H7 (cell line): ENCODE measurements at places on chromosomes 5 and 9. TPM values are rescaled to one million over a fixed set of nuclear protein-coding genes. Genes with fewer than 3 reads are reported as not detected.
A peak's percentile ranks its signal among the peaks of the same experiment; 100 is the strongest.

PPP1R26 gene
- 40.8 and 58.8 TPM in 2 replicates for total RNA-seq

DOCK8 gene
- total RNA-seq = 0.41 and 0.80 TPM in 2 replicates

SCGB3A2 gene
- 42.0 and 51.2 TPM in 2 replicates for total RNA-seq

MARCHF11 gene
- total RNA-seq = 1.8 and 2.1 TPM in 2 replicates

CBY3 gene
- total RNA-seq = 0.44 TPM in 1 of 2 replicates, not detected in the other

- no peak for DNase-seq
Measured at GRCh38 chr5:126965061-126965475, 65.3 kb downstream of the MARCHF3 start.

GRCh38 chr5:125085797-125086505 is 339.5 kb upstream of the ZNF608 start:
- no peak for DNase-seq

- DNase-seq = no peak
Measured at GRCh38 chr5:71482132-71482531, 26.7 kb downstream of the BDP1 start.

DNA sequence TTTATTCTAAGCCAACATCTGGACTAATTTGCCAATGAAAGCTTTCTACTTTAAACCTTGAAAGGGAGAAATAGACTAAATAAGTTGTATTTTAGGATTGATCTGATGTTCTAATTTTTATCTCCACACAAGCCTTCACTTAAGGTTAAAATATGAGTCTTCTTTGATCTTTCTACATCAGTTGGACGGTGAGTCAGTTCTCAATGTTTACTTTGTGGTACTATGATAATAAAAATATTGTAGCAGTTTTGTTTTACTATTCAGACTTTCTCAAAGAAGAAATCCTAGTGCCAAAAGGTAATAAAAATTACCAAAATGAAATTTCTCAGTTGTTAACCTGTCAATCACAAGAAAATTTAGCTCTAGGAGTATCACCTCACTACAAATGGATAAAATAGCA is 203.5 kb upstream of the RGMB start:
- DNase-seq = no peak

GRCh38 chr5:159695741-159696294 is 220.5 kb upstream of the ADRA1B start:
- no peak for DNase-seq

DNA sequence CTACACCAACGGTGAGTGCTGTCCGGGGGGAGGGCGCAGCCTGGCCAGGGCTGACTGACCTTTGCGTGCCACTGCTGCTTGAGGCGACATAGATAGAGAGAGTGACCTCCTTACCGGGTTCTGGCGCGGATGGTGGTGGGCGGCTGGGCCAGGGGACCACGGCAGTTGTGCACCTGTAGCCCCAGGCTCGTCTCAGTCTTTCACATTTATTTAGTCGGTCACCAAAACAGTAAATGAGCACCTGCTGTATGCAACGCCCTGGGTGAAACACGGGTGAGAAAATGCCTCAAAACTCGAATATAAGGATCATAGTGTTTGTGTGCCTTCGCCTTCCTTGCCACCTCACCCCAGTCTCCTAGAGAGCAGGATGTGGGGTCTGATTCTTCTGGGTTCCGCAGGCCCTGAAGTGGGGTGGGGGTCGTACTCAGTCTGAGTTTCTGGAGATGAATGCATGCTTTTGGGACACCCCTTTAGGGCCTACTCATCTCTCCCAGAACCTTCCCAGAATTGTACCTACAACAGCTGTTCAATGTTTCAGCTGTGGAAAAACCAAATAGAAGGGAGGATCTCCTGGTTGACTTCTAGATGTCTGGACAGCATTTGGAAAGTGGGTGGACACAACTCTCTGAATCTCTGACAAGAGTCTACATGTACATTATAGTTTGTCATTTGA is 714 bp downstream of the SEC24A start:
- peak; percentile 46 for DNase-seq

GRCh38 chr5:88281322-88281721 is 12.7 kb upstream of the TMEM161B start:
- DNase-seq = no peak

DNA sequence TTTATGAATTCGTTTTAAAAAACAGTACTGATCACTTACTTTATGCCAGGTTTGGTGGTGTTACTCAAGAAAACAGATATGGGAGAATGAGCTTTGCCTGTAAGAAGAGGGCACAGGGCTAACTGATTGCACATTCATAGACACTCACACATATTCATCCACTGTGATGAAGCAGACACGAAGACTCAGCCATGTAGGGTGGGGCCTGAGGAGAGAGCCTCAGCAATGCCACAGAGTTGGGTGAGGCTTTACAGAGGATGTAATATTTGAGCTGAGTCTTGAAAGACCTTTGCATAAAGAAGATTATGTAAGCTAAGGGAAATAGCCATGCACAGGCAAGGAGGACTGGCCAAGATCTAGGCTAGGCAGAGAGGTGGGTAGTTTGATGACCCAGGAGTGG is 472.8 kb downstream of the PSAT1 start:
- no peak for DNase-seq

DNA sequence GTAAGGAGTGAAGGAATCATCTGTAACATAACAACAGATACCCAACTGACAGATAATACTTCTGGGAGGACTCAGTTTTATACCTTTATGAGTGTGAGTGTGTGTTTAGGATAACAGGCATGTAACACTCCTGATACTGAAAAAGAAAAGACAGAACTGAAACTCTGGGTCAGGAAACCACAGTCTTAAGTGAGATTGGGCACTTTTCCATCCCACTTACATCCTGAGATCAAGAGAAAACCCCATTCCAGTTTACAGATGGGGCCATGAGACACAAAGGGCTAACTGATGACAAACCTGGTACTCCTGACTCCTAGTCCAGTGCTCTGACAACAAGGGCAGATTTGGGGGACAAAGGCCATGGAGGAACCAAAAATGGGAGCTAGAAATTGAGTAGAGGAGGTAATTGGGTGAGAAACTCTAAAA is 18.0 kb downstream of the IL5 start:
- no peak for DNase-seq

- DNase-seq = peak; percentile 7
Measured at GRCh38 chr5:113047733-113048652, 71.4 kb downstream of the DCP2 start.

DNA sequence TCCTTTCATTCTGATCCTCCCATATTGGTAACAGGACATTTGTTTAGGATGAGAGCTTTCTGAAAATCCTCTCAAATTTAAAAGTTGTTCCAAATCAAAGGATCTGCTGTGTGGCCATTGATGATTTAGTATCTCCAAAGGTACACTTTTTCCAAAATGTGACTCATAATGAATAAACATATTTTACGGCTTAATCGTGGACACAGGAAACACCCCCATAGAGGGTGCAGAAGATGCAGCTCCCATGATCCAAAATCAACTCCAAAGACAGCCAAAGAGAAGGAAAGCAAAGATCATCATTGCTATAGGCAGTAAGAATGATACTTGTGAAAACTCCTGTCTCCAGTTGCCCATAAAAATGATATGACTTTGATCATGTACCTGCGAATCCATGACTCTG is 239.7 kb downstream of the PIK3R1 start:
- DNase-seq = no peak

DNA sequence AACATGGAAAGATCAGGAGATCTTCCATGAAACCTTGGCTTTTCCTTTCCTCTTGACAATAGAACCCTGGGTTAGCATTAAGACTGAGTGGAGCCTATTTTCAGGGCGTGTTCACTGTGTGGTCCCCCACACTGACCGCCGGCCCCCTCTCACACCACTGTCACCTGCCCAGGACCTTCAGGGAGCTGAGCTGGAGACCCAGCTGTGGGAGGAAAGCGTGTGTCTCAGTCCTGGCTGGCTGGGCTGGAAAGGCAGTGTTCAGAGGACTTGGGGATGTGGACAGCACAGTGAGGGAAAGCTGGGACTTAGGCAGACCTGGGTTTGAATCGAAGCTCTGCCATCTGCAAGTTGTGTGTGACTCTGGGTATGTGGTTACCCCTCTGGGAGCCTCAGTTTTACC is 268.1 kb downstream of the NSG2 start:
- DNase-seq = peak; percentile 14

DNA sequence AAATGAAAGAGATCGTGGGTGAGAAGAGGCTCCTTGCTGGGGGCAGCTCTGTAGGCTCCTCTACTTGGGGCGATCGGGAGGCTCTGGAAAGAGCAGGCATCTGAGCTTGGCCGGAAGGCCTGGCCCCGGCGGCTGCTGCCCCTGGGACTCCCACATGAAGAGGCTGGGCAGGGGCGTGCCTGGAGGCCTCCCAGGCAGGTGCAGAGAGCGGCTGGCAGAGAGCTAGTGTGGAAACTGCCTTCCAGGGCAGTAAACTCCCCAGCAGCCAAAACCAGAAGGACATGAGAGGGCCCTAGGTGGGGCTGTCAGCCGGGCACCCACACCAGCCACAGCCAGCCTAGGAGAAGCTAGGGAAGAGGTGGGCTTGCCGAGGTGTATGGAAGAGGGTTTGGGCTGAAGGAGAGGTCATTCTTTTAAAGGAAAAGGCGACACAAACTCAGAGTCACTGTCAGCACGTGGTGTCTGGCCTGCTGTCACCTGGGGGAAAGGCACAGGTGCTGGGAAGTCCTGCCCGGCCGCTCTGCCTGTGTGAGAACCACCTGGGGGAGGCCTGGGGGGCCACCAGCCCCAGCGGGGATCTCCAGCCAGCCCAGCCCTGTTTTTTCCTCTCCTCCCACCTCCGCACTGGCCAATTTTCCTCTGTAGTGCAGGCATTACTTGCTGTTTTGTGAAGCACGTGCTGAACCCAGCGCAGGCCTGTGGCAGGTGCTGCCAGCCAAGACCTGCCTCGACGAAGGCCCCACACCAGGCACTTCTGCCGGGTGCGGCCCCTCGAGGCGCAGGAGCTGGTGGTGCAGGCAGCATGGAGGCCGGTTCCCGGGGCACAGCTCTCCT is 44.8 kb upstream of the EGFL7 start:
- DNase-seq = no peak

DNA sequence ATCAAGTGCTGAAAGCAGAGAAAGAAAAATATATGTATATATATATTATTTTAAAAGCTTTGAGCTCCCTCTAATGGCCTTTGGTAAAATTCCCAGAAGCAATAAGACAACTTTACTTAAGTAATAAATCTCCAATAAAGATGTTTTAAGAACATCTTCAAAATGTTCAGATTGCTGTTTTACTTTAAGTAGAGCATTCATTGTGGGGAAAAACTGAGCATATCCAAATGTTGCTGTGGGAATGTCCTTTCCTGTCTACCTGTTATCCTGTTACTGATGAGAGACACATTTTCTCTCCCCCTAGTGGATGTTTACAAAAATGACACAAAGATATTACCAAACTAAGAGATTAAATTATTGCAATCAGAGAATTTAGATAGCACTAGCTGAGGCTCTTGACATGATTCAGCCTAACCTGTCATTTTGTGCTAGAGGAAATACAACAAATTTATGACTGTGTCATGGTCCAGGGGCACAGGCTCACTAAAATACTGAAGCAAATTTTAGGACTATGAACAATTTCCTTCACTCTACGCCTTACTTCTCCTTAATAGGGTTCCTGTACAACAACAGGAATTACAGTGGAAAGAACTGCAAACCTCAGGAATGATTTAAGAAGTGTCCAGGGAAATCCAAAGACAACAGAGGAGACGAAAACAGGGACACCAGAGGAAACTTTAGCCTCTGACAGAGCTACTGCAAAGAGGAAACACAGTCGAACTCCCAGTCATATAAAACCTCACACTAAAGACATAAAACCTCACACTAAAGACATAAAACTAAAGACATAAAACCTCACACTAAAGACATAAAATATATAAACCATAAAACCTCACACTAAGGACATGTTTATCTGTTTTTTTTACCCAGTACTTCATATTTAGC is 24.3 kb upstream of the PRRC1 start:
- peak; percentile 9 for DNase-seq

DNA sequence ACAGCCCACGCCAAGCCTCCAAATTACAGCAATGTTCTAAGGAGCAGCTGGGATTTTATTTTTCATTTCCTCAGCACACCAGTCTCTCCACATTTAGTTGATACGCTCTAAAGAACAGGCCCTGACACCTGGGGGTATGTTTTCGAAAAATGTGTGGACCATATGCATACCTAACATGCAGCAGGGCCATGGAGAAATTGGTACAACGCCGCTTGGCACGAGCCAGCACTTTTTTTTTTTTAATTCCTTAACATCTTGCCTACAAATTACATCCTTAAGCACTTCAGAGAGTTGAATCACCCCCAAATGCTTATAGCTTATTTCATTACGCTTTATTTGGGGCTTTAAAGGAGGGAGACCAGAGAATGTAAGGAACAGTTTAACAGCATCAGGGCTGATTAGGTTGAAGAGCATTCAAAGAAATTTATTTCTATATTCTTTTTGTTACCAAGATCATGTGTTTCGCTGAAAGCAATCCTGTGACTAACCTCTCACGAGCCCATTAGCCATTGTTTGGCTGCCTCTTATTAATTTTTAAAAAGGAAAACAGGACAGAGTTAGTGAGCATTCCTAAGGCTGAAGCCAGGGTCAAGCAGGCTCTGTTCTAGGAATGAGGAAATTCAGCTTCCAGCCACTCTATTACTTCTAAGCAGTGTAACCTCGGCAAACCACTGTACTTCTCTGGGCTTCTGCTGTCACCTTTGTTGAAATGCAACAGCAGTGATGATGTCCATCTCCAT is 173.8 kb downstream of the ACTL7B start:
- no peak for DNase-seq

- no peak for DNase-seq
Measured at GRCh38 chr5:102542057-102542456, 43.3 kb upstream of the SLCO6A1 start.

DNA sequence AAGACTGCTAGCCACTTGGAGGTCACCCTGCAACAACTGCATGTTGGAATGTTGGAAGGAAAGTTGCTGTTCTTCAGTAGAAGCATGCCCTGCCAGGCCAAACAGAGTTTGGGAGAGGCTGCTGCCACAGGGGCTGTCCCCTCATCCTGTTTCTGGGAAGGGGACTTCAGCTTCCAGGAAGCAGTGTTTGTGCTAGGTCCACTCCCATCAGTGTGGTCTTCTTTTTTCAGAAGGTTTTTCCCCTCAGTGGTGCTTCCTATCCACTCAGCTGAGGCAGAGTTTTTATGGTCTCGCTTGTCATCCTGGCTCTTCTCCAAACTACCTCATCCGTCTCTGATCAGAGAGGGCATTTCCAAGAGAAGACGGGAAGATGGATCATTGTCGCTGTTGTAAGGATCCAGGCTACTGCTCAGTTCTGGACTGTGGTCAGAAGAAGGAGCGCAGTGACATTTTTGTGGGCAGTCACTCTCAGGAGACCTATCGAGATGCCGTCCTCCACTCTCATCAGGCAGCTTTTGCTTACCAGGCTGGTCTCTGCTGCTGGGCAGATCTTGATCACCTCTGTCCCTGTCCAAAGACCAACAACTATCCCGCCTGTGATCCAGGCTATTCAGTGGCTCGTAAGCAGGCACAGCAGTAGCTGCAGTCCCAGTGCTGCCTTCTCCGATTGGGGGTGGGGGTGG is 97.8 kb upstream of the C5orf63 start:
- DNase-seq = no peak

GRCh38 chr9:136264031-136264430 is 18.4 kb upstream of the QSOX2 start:
- DNase-seq = no peak

DNA sequence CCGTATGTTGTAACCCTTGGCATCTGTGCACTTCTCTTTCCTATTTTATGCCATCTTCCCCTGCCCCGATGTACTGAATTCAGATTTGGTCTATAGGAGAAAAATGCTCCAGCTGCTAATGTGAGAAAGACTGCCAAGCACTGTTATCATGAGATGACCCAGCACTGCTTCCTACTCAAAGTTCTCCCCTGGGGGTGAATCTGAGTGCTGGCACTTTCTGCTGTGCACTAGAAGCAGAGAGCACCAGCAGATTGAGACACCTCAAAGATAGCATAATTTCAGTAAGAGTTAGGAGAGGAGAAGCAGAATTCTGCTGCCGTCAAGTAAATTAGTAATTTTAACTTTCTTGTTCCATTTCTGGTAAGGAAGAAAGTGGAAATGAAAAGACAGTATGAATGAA is 92.8 kb upstream of the ACOT12 start:
- no peak for DNase-seq
